ENCODE measurements at places on chromosomes 5 and 9.

GRCh38 chr9:99069546-99069945, 35.4 kb upstream of the TGFBR1 start:
- no peak for DNase-seq

DNA sequence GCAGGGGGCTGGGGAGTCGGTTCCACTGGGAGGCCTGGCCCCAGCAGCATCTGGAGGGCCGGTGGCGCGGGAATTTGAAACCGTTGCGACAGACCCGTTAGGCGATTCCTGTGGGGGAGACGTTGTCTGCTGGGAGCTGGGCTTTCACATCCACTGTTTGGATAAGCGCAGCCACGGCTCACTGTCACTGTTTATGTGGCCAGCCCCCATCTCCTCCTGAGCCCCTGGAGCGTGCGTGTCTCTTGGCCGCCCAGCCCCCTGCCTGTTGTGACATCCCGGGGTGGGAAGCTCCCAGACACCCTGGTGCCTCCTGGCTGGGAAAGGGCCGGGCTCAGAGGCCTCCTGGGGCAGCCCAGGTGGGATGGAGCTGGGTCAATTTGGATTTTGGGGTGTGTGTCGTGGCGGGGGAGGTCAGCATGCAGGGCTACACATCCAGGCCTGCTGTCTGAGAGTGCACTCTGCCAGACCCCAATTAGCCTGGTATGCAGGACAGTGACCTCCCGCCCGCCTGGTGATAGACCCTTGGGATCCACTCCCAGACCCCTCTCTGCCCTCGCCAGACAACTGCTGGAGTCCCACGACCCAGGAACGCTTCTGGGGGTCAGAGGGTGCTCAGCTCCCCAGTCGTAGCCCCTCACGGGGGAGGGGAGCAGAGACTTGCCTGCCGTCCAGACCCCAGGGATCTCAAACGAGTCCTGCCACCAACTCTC, 62.0 kb upstream of the RNU6ATAC start:
- no peak for DNase-seq

- no peak for DNase-seq
Measured at GRCh38 chr5:35285011-35285410, 54.7 kb upstream of the PRLR start.

GRCh38 chr5:43041669-43042175, 1.6 kb upstream of the ANXA2R start:
- peak; percentile 49 for DNase-seq

- DNase-seq = no peak
Measured at GRCh38 chr9:122781671-122782070, 7.1 kb upstream of the OR5C1 start.

DNA sequence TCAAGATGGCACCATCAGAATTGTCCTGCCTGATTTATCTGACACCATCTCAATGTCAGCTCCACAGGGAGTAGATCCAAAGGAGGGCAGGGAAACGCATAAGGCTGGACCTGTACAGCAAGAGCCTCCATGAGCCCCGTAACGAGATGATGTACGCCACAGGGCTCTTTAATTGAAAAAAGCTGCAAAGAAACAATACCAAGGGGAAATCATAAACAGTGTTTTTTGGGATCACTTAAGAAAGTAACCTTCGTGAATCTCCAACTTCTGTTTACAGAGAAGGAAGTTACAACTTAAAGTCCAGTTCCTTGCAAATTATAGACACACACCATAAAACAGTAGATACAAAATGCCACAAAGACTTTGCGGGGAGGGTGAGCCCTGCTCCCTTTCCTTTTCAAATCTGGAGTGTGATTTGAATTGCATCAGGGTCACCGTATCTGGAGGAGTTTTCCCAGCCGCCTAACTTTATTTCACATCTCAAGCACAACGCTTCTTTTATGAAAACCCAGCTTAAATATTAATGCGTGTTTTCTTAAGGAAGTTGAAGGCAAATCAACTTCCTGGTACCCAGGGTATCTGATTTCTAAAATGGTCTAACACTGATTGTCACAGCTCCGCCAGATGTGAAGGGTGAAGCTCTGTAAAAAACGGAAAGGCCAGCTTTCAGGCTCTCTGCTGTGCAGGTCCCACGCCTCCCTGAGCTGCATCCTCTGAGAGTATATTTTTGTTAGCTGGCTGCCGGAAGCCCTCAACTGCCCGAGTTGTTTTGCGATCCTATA, 88.9 kb downstream of the EBF1 start:
- no peak for DNase-seq

GRCh38 chr5:178297751-178298150, 65.1 kb upstream of the PHYKPL start:
- DNase-seq = no peak

DNA sequence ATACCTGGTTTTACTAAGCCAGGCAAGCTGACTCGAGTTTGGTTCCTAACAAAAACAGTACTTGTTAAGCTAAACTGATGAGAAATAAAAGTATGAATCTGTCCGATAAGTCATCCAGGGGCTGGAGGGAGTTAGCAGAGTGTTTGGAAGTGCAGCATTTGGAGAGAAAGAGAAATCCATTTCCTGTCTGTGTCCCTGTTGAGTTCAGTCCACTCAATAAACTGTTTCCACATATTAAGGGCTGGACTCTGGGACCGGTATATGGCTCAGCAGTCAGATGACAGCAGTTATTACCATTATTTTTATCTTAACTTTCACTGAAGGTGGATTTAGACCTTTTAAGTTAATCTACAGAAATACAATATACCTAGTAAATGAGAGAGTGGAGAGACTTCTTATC, 130.6 kb upstream of the ADRA1B start:
- DNase-seq = no peak

GRCh38 chr5:179214678-179215077, 130.6 kb downstream of the ADAMTS2 start:
- DNase-seq = no peak

DNA sequence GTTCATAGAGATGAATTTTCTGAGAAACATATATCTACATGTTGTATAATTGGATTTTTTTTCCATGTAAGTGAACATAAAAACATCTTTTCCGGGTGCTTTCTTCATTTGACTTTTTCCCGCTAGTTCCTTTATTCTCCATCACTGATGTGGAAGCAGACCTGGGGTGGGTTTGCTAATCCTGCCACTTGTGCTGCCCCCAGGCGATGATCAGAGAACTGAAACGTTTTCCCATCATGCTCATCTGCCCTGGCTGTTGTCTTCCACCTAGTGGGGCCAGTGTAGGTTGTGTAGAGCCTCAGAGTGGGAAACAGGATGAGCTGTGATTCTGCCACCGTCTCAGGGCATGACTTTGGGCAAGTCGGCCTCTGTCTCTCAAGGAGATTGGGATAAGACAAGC, 34.2 kb upstream of the TGFBR1 start:
- no peak for DNase-seq

GRCh38 chr9:2771661-2772060, 54.4 kb downstream of the KCNV2 start:
- no peak for DNase-seq

DNA sequence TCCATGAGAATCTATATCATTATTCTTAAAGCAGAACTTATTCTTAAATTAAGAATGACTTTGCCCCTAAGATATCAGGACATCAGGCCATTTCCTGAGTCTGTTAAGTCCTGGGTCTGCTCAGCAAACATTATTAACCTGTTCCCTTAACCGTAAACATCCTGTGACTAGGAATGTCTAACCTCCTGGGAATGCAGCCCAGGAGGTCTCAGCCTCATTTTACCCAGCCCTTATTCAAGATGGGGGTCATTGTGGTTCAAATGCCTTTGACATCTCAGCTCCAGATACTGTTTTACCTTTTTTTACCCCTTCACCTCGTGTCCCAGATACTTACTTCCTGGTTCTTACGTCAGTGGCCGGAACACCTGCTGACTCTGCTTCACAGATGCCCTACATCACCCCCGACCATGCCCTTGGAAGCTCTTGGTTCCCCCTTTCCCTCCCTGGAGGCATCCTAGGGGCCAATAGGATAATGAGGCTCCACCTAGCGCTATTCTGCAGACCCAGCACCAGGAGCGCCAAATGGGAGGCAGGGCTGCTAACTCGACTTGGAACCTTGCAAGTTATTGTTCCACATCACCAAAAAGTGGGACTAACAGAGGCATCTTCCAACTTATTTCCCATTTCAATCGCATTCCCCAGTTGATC, 182.5 kb downstream of the MED10 start:
- no peak for DNase-seq

GRCh38 chr9:78289474-78289873, 7.5 kb upstream of the PSAT1 start:
- DNase-seq = no peak

DNA sequence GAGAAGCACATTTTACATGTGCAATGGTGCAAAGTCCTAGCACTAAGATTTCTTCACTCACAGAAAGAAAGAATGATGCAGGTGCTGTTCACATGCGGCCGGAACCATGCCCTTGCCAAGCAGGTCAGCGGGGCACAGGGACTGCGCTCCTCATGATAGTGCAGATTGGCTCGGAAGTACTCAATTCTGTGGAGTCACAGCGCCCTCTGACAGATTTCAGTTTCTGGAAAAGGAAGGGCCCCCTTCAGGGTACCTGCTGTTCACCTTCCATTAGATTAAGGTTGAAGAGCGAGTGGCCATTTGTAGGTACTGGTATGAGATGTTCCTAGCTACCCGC, 75.7 kb downstream of the TMC1 start:
- no peak for DNase-seq

GRCh38 chr9:104868687-104869404, 59.1 kb downstream of the ABCA1 start:
- DNase-seq = peak; percentile 15

DNA sequence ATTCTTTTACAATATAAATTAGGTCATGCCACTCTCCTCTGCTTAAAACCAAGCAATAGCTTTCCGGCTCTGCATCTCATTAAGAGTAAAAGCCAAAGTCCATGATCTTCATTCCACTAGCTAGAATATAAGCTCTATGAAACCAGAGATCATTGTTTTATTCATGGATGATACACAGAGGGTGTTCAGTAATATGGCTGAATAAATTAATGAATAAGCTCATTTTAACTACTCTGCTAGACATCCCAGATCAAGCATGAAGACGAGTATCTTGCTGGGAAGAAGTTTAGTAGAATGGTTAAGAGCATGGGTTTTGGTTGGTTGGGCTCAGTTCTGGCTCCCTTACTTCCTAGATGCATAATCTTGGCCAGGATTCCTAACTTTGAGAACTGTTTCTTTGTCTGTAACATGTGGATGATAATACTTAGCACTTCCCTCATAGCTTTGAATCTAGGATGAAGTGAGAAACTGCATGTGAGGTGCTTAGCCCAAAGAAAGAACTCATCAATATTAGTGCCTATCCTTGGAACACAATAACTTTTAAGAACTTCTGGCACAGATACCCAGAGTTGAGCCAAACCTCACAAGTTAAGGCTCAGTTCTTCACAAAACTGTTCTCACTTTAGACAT, 106.8 kb downstream of the MSX2 start:
- no peak for DNase-seq

- no peak for DNase-seq
Measured at GRCh38 chr9:89154651-89155336, 23.8 kb downstream of the SHC3 start.

DNA sequence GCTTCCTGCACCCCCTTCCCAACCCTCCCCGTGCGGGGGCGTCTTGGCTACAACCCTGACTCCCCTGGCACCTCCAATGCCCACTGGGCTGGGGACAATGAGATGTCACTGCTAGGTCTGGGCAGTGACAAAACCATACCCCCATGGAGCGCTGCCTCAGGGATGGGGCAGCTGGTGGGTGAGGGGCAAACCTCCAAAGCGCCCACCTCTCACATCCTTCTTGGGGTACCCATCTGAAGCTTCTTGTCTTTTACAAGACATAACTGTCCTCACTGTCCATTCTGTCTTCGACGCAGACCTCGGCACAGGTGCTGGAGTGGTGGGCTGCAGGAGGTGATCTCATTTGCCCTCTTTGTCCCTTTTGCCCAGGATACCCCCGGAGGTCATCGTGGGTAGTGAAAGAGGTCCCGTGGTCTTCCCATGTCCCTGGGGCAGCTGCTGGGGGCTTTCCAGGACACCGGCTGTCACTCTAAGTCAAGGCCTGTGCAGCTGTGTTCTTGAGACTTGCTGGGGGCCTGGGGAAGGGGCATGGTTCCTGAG, 27.8 kb upstream of the CSF1R start:
- DNase-seq = no peak

DNA sequence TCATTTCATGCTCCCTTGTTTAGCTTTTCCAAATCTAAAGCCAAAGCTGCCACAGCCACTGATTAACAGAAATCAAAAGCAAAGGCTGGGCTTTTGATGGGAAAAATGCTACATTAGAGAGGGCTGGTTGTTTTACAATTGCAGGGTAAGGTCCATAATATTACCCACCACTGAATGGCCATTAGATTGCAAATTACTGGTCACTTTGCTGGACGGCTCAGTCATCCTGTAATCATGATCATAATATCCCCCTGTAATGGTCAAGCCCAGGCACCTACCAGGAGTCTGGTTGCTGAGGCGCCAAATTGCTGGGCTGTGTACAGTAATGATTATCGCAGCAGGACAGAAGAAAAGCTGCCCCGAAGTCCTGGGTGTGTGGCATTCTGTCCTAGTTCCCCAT, 286.5 kb downstream of the ZSWIM6 start:
- no peak for DNase-seq

- no peak for DNase-seq
Measured at GRCh38 chr5:140690376-140690932, 716 bp downstream of the HARS1 start.

DNA sequence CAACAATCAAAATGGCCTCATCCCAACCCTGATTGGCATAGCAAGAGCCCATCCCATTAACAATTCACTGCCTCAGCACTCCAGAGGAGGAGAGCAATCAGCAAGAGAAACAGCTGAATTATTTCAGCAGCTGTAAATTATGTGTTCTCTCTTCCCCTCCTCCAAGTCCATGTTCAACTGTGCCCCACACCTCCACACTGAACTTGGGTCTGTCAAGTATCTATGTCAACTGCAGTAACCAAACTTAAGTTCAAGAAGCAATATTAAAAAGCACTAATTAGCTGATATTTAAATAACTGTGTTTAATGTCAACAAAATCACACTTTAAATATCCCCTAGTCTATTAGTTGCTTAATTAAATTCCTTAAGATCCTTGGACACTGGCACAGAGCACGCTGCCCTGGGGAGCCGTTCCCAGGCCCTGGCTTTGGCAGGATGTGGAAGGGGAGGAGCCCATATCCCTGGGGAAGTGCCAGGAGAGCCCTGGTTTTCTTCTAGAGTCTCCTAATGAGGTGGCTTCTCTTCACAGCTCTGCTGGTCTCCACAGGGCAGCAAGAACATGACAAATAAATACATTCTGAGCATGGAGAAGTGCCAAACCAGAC, 50.6 kb downstream of the SIL1 start:
- no peak for DNase-seq

GRCh38 chr9:38689678-38690077, 30.3 kb downstream of the FAM240B start:
- no peak for DNase-seq

GRCh38 chr5:146440870-146441495, 6.2 kb upstream of the TCERG1 start:
- DNase-seq = no peak

DNA sequence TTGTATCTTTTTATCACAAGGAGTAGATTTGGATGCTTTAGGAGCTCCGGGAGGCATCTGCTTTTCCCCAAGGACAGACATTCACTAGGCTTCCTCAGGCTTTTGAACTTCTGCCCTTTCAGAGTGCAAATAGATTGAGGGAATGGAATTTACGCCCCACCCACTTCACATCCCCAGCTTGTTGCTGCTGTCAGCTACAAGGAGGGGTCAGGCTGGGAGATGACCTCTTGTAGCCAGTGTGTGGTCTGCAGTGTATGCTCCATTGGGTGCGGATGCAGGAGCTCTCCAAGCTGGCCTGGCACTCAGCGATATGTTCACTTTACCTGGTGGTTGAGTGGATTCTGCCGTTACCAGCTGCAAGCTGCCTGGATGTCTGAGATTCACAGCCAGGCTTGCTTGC, 6.4 kb downstream of the TNFSF15 start:
- no peak for DNase-seq
